ENCODE measurements at places on chromosomes 3 and 15.
A peak's percentile ranks its signal among the peaks of the same experiment; 100 is the strongest.

GRCh38 chr3:163773136-163773535 is 1305.2 kb downstream of the SI start:
- no peak for DNase-seq

GRCh38 chr3:144810160-144810559 is 838.5 kb downstream of the DIPK2A start:
- peak; percentile 3 for DNase-seq

DNA sequence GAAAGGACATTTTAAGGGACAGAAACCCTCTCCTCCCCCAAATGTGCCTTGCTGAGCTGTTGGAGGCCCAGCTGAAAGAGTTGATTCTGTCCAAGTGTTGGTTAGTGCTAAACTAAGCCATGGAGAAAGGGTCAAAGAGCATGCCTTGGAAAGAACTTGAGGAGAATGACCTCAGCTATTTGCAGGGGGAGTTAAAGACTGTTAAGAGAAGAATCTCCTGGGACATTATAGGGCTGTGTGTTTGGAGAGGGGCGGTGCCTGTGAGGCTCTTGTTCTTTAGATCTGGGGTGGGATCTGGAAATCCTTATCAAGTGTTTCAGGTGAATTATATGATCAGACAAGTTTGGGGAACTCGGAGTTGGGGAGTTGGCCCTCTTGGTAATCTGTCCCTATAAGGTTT is 13.0 kb downstream of the FNDC3B start:
- DNase-seq, result no peak

DNA sequence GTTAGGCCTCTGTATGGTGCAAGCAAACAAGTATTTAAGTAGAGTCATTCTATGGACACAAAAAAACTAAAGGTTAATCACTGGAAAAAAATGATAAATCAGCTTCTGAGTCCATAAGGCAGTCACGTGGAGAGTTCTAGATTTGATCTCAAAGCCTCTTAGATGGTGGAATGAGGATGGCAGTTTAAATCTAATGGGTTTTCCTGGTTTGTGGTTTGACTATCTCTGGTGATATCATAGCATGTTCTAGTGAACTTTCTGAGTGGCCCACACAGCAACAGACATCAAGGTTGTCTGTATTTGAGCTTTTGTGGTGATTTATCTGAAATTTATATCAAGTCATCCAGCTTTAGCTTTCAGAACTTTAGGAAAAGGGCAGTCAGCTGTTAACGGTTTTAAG is 52.4 kb downstream of the ILDR1 start:
- no peak for DNase-seq

DNA sequence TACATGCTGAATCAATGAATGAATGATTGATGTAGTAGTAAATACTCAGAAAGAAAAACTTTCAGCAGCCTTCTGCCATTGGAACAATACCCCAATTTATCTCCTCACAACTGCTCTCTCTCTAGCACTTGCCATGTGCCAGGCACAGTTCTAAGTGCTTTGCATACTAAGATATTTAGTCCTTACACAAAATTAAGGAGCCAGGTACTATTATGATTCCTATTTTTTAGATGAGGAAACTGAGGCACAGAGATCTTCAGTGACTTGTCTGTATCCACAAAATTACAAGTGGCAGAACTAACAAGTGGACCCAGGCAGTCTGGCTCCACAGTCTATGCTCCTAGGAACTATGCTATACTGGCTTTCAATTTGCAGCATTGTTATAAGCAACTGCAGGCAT is 279.2 kb downstream of the LSAMP start:
- no peak for DNase-seq

- DNase-seq, result no peak
These were observed 31.0 kb upstream of the ZCWPW2 start for GRCh38 chr3:28317438-28318022.

GRCh38 chr3:119812491-119813058 is 30.7 kb downstream of the NR1I2 start:
- no peak for DNase-seq

- no peak for DNase-seq
These were observed 44.2 kb downstream of the RBPMS2 start for GRCh38 chr15:64731012-64731804.

GRCh38 chr15:77851691-77852090 is 219.0 kb upstream of the LINGO1 start:
- DNase-seq, result no peak

DNA sequence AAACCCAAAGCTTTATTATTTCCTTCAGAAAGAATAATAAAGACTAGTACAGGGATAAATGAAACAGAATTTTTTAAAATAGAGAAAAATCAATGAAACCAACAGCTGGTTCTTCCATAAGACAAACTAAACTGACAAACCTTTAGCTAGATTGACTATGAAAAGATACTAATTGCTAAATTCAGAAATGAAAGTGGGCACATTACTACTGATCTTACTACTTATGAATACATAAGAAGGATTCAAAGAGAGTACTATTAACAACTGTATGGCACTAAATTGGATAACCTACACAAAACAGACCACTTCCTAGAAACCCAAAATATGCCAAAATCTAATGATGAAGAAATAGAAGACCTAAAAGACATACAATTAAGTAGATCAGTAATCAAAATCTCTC is 278.2 kb downstream of the ISL2 start:
- no peak for DNase-seq

DNA sequence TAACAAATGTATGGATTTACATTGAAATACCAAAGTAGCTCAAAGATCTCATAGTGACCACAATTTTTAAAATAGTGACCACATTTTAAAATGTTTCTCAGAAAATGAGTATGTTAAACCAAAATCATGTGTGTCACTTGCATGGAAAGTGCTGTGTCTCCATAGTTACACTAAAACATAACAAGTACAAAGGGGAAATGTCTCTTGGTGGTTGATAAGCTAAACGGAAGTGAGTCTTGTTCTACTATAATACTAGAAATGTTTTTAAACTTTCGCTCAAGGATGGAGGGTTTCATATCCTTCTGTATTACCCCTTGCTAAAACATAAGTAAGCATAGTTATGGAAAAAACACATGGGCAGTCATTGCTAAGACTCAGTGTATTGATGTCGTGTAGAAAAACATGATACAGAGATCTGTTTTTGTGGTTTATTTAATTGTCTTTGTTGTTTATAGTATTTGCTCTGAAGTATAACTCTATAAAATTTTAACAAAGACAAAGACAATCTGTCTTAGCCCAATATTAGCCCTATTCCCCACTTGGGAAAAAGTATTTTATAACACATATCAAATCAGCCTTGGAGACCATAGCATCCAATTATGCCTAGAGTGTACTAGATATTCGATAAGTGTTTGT is 27.0 kb upstream of the DENND4A start:
- no peak for DNase-seq

DNA sequence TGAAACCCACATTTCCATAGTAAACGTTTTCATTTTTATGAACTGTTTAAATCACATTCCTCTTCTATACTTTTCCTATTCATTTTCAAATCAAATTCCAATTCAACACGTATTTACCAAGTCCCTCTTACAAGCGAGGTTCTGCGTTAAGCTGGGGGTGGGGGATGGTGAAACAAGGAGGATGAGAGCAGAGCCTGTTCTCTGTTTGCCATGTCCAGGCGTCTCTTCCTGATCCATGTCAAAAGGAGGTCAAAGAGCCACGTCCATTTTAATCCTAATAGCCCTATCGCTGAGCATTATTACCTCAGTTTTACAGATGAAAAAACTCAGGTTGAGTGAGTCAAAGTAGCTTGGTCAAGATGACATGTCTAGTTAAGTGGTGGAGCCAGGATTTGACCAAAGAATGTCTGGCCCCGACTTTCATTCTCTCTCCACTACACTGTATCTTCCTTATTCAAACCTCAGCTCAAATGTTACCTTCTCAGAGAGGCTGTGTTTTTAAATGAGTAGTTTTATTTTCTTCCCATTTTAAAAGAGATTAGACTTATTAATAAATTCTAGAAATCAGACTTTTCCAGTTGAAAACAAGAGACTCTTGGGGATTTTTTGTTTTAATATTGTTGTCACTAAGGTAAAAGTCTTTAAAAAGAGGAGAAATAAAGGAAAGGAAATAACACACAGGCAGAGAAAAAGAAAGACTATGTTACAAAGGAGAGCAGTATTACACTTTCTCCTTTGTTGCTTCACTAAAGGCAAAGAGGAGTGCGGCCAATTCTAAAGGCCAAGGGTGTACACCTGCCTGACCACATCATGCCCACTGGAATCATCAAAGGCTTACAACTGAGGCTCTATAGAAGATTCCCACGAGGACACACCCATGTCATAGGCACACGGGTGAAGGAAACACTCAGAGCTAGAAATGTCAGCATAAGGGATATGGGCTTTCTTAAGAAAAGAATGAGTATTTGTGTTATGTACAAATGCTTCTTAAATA is 42.4 kb downstream of the MYO5A start:
- peak; percentile 24 for DNase-seq

GRCh38 chr3:53238886-53239285 is 16.9 kb downstream of the TKT start:
- no peak for DNase-seq

- no peak for DNase-seq
These were observed 44.3 kb downstream of the RAB6B start for GRCh38 chr3:133851266-133851906.

DNA sequence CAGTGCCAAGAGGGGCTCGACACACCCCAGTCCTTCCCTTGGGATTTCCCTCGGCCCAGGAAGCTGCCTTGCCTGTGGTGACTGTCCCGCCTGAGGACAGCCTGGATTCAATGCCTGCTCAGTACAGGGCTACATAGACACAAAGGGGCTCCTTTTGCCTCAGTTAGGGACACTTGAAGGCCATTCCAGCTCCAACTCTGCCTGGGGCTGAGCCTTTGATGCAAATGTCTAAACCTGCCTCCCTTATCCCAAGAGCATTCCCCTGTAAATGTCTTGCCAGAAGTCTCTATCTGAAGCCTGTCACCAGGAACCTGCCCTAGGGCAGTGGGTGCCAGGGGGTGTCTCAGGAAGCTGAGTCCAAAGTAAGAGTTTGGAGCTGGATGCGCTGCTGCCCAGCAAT is 19.3 kb upstream of the LYSMD4 start:
- no peak for DNase-seq

GRCh38 chr3:118884748-118885206 is 149.9 kb downstream of the IGSF11 start:
- peak; percentile 10 for DNase-seq

GRCh38 chr15:80856400-80856799 is 77.2 kb downstream of the CEMIP start:
- no peak for DNase-seq

DNA sequence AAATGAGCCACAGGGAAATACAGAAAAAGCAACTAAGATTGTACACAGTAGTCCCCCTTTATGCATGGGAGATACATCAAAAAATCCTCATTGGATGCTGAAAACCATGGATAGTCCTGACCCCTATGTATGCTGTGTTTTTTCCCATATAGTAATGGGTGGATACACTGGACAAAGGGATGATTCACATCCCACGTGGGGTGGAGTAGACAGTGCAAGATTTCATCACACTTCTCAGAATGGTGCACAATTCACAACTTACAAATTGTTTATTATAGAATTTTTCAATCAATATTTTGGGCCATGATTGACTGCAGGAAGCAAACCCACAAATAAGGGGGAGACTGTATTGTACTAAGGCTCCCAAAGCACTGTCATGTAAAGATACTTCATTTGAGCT is 224.4 kb upstream of the STRIT1 start:
- DNase-seq, result no peak

GRCh38 chr3:151144760-151145159 is 58.3 kb downstream of the GPR171 start:
- DNase-seq, result no peak

- DNase-seq, result no peak
These were observed 953.4 kb downstream of the AGBL1 start for GRCh38 chr15:87033056-87033455.

DNA sequence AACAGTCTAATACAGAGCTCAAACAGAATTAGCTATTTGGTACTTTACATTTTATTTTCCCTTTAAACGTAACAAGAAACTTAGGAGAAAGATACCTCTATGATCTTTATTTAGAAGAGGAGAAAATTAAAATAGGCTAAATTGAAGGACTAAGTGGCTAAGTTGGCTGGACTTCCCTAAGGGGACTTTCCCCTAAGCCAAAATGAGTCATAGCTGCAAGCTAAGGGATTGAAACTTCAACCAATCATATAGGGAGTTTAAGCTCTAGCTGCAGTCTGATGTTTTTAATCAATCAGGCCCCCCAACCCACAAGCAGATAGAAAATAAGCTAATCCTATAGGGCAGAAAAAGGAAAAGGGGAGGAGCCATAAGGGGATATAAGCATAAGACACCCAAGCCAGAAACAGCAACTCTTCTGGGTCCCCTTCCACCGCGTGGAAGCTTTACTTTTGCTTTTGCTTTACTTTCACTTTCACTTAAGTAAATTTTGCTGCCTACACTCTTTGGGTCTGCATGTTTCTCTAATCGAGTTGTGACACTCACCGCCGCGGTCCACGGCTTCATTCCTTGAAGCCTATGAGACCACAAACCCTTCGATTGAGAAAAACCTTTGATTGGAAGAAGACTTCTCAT is 1108.5 kb upstream of the EPHA6 start:
- DNase-seq, result no peak

DNA sequence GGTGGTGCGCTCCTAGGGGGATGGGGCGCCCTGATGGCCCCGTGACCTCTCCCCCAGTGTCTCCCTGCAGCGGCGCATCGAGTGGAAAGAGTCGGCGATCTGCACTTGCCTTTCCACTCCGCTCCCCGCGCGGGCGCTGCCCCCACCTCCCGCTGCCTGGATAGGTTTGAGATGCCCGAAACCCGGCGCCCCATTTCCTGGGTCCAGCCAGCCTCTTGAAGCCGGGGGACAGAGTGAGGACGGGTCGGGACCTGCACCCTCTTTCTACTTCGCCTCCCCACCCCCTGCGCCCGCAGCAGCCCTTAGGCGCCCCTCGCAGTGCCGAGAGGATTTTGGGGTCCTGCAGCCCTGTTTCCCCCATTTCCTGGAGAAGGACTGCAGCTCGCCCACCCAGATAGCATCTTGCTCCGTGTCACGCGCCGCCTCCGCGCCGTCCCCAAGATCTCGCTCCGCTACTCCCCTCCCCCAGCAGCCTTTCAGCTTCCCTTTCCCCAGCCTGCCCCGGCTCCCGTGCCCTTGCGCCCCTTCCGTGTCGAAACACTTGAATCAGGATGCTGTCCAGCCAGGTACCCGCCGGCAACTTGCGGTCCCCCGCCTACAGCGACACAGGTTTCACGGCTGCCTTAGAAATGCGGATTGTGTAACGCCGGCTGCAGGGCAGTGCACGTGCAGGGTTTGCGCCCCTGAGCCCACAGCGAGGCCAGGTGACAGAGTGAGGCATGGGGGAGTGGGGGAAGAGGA is 519 bp downstream of the ABHD6 start:
- no peak for DNase-seq

DNA sequence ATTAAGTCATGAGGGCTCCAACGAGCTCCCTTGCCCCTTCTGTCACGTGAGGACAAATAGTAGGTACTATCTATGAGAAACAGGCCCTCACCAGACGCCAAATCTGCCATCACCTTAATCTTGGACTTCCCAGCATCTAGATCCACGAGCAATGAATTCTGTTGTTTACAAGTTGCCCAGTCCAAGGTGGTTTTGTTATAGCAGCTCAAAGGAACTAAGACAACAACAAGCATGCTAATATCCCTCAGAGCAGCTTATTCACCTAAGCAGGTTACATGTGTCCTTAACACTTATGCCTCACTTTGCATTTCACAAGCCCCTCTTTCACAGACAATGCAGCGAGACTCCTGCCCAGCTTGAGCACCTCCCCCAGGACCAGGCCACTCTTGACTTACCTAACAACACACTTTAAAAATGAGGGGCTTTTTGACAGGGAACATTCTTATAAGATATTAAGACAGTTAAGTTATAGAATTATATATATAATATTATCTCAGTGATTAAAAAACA is 219.5 kb downstream of the PLCH1 start:
- DNase-seq, result no peak

Data from retinal pigment epithelial cell (primary cell).